Activated CD4-positive, alpha-beta T cell treated with anti-CD3 and anti-CD28 coated beads, Interleukin-2, amount 50 U/mL, for 48 hours (primary cell): ENCODE measurements at places on chromosomes 2 and 18.
A peak's percentile ranks its signal among the peaks of the same experiment; 100 is the strongest.

DNA sequence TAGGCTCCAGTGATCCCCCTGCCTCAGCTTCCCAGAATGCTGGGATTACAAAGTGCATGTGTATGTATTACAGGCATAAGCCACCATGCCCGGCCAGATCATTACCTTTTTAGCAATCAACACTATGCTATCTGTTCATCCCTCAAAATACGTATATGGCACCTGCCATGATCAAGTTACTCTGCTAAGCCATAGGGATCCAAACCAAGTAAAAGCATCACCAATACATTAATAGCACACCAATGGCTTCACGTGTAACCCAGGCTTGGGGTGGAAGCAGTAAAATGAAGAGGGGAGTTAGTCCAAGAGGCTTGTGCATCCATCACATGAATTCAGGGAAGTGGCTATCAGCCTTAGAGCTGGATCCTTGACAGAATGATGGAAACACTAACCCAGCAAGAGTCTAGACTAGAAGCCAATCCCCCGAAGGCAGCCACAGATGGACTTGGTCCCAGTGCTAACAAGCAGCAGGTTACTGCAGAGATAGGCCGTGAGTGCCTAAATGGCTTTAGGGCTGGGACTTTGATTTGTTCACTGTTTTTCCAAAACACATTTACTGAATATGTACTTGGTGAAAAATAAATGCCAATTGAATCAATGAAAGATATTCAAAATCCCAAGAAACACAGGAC lies 11.3 kb downstream of the HDLBP start:
- no peak for DNase-seq

DNA sequence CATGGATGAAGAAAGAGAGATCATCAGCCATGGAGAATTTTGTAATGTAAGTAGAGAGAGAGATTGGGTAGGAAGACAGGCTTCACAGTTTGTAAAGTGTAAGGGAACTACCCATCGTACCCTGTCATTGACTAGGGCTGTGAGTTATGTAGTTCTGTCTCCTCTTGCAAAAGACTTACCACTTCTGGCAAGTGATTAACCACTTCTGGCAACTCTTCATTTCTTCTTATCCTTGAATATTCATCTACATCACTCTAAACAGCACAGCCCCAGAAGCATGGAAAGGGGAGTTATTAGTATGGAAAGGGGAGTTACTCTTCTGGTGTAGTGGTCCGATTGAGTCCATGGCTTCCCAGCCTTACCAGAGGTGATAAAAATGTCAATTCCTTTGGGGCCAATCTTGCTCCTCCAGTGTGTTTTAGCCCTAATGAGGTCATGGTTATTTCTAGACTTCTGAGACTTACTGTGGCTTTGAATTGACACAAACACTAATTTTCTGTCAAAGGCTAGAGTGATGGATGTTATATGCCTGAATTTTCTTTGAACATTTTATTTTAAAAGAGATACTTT lies 52.0 kb downstream of the STAT1 start:
- no peak for DNase-seq

DNA sequence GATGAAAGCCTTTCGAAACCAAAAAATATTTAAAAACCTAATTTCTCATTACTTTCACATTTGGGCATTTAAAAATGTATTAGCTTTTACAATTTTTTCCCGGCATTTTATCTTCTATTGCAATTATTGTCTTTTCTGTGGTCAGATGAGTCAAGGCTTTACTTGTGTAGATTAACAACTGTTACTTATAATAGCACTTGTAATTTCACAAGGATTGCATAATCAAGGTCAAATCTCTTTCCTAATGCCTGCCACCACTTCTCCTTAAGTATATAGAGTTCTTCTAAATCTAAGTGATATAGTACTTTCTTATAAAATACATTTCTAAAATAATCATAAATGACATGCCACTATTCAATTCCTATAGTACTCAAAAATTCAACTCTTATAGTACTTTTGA lies 67.2 kb downstream of the SLC8A1 start:
- no peak for DNase-seq

DNA sequence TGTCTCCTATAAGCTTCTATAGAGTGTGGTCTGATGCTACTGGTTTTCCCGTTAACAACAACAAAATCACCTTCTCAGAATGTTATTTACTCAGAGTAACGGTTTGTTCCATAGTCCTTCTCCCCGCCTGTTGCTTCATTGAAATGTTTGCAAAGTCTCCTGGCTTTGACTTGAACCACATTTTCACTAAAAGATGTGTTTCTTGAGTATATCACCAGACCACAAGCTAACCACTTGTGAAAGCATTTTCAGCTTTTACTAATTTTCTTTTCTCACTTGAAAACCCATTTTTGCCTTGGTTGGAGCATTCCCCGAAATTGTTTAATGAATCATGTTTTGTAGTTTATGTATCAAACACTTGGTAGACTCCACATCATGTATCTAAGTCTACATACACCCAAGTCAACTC lies 121.2 kb downstream of the DPP4 start:
- no peak for DNase-seq

DNA sequence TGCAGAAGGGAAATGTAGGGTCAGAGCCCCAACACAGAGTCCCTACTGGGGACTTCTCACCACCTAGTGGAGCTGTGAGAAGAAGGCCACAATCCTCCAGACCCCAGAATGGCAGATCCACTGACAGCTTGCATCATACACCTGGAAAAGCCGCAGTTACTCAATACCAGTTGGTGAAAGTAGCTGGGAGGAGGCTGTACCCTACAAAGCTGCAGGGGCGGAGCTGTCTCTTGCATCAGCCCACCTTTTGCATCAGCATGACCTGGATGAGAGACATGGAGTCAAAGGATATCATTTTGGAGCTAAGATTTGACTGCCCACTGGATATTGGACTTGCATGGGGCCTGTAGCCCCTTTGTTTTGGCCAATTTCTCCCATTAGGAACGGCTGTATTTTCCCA lies 237.3 kb downstream of the CALCRL start:
- no peak for DNase-seq

DNA sequence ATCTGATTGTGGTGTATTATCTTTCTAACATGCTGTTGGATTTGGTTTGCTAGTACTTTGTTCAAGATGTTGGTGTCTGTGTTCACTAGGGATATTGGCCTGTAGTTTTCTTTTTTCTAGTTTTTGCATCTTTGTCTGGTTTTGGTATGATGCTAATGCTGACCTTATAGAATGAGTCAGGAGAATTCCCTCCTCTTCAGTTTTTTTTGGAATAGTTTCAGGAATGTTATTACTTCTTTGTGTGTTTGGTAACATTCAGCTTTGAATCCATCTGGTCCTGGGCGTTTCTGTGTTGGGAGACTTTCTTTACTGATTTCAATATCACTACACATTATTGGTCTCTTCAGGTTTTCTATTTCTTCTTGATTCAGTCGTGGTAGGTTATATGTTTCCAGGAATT lies 124.2 kb upstream of the EPB41L5 start:
- no peak for DNase-seq

- no peak for DNase-seq
Observed at GRCh38 chr2:209977386-209978239, 24.8 kb upstream of the RPE start.

DNA sequence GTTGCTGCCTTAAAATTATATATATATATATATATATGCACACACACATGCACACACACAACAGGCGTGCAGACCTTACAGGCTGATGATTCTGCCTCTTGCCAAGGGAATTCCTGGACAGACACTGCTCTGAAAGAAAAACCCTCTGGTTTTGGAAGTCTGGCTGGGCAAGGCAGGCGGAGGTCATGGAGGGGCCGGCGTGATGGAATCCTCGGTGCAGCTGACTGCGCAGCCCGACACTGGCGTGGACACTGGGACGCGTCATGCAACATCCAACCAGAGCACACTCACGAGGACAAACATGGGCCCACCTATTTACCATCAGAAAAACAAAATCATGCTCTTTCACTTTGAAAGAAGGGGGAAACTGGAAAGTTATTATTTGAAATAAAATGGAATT lies 235.3 kb downstream of the ZNF516 start:
- DNase-seq = no peak

DNA sequence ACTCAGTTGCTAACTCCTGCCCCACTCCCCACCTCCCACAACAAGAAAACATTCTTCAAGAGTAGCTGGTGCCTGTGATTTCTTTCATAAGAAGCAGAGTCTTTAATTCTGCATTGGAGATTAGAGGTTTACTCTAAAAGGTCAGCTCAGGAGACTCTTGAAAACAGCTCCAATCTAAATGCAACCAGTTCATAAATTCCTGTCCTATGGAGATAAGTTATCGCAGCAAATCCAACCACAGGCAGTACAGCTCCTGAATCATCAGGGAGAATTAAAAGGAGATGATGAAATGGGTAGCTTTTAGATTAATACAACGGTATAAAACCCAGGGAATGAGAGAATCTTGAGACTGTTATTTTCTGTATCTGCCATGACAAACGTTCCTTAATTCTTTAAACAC lies 130.7 kb downstream of the SOCS6 start:
- no peak for DNase-seq

DNA sequence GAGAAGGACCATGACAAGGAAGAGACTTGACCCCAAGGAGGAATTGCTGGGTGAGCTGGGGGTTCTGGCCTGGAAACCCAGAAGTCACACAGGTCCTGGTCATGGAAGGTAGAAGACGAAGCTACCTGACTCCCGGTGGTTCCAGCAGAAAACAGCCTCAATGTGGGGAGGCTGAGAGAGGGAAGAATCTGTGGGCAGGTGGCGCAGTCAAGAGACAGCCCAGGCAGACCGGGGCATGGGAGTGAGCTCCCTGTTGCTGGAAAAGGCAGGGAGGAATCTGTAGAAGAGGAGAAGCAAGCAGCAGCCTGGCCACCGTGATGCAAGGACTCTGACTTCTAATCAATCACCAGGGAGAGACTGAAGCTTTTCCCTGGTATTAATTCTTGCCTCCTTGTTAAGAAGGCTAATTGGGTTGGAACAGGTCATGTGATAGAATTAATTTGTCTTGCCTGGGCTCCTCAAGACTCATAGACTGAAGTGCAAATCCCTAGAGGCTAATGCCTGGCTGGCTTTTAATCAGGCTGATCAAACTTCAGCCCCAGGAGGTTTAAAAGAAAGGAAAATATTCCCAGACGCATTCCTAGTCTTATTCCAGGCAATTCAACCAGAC lies 30.1 kb downstream of the CNGA3 start:
- DNase-seq = no peak

- no peak for DNase-seq
Observed at GRCh38 chr2:226611944-226612318, 187.7 kb downstream of the IRS1 start.

- no peak for DNase-seq
Observed at GRCh38 chr2:230018153-230018552, 50.6 kb downstream of the SLC16A14 start.

- DNase-seq = peak; percentile 21
Observed at GRCh38 chr2:48589170-48589767, 28.4 kb upstream of the GTF2A1L start.

DNA sequence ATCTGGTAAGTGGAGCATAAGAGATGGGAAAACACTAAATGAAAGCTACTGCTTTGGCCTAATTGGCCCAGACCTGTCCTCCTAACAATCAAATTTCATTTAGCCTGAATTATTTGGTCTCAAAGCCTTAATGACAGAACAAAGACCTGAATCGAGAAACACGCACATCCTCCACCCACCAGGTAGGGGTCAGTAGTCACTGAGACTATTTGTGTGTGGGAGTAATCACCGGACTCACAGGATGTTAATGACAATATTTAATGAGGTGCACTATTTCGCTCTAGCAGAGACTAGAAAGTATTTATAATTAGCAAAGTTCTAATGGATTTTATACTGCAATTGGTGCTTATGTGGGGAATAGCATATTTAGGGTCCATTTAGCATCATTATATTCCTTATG lies 68.1 kb downstream of the RBM43 start:
- no peak for DNase-seq

DNA sequence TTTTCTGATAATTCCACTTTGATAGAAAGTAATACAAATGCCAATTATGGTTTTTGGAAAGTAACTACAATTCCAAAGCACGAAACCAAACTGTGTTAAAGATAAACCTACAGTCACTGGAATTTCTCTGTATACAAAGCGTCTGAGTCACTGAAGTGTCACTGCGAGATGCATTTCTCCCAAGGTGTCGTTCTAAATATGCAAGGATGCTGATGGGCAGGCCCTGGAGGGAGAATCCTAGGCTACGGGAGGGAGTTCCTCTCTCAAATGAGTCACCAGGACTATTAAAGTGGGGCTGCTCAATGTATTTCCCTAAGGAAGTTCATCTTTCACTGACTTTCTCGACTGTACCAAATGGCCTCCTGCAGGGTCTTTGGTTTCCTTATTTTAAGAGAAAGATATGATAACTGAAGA lies 163.8 kb upstream of the STK17B start:
- no peak for DNase-seq

DNA sequence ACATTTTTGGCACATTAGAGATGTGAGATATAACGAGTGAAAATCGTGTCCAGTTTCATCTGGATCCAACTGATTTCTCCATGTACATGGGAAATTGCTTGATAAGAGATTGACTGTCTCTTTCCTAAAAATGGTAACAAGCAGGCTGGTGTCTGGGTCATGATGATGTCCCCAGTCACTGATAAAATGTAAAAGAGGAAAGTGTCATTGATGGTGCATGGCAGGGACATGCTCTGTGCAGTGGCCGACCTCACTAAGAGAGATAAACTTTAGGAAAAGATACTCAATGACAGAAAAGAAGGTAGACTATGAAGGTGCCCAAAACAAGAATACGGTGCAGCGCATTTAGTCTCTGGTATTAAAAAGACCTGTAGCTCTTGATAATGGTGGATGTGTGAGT lies 1517.5 kb downstream of the RPIA start:
- no peak for DNase-seq

- no peak for DNase-seq
Observed at GRCh38 chr2:120963997-120964705, 228.5 kb downstream of the GLI2 start.

GRCh38 chr2:88930659-88931058 lies 239.2 kb downstream of the RPIA start:
- no peak for DNase-seq

DNA sequence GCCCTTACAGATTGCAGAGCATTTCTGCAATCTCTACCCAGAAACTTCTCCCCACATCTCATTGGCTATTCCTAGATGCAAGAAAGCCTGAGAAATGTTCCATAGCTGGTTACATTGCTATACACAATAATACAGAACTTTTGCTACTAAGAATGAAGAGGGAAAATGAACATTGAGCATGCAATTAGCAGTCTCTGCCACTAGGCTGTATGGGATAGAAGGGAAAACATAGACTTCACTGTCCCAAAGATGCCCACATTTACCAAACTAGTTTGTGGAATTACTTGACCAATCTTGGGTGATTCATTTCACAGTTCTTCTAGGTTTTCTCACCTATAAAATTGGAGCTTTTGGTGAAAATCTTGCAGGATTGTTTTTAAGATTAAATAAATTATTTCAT lies 265.7 kb upstream of the NT5C1B start:
- DNase-seq = no peak
